ENCODE measurements at places on chromosomes 1 and 21.

DNA sequence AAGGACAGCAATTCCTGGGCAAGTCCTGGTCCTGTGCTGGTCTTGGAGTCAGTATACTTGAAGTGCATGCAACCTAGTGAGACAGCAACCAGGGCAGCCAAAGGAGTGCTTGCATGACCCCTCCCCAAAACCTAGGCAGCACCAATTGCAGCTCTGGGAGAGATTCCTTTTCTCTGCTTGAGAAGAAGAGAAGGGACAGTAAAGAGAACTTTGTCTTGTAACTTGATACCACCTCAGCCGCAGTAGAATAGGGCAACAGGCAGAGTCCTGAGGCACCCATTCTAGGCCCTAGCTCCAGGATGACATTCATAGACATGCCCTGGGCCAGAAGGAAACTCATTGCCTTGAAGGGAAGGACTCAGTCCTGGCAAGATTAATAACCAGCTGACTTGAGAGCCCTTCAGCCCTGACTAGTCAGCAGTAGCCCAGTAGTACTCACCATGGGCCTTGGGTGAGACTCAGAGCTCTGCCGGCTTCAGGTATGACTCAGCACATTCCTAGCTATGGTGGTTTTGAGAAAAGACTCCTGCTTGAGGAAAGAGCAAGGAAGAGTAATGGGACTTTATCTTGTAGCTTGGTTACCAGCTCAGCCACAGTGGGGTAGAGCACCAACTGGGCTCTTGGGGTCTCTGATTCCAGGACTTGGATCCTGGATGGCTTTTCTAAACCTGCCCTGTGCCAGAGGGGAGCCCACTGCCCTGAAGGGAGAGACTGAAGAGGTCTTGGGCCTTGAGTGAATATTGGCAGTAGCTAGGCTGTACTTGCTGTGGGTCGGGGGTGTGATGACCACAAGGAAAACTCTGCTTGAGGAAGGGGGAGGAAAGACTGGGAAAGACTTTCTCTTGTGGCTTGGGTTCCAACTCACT is 51.7 kb upstream of the ACADM start:
- DNase-seq, result no peak

- no peak for DNase-seq
Observed at GRCh38 chr21:42406201-42406621, 2.5 kb downstream of the UBASH3A start.

DNA sequence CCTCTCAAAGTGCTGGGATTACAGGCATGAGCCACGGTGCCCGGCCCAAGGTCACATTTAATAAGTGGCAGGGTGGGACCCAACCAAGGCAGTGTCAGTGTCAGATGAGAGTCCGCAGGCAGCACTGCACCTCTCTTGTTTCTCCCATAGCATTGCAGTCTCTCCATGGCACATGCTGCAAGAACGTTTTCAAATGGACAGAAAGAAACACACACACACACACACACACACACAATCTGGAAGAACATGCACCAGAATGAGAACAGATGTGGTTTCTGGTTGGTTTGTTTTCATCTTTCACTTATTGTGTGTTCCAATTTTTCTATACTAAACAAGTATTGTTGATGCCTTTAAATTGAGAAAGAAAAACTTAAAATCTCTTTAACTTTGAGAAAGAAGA is 126.5 kb downstream of the SYF2 start:
- DNase-seq, result no peak

DNA sequence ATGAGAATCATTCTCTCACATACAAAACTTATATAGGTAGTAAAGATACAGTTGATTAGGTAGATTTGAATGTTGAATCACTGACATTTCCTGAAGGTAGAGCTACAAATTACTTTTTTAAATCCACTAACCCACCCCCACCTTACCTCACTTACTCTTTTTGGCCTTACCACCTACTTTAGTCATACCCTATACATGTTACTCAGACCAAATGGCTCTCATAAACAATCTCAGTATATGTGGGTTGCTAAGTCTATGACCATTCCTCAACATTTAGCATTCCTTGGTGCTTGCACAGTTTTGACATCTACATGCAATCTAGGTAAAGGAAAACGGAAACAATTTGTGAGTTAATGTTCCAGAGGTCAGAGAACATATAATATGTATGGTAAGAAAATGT is 26.3 kb downstream of the SYDE2 start:
- no peak for DNase-seq

DNA sequence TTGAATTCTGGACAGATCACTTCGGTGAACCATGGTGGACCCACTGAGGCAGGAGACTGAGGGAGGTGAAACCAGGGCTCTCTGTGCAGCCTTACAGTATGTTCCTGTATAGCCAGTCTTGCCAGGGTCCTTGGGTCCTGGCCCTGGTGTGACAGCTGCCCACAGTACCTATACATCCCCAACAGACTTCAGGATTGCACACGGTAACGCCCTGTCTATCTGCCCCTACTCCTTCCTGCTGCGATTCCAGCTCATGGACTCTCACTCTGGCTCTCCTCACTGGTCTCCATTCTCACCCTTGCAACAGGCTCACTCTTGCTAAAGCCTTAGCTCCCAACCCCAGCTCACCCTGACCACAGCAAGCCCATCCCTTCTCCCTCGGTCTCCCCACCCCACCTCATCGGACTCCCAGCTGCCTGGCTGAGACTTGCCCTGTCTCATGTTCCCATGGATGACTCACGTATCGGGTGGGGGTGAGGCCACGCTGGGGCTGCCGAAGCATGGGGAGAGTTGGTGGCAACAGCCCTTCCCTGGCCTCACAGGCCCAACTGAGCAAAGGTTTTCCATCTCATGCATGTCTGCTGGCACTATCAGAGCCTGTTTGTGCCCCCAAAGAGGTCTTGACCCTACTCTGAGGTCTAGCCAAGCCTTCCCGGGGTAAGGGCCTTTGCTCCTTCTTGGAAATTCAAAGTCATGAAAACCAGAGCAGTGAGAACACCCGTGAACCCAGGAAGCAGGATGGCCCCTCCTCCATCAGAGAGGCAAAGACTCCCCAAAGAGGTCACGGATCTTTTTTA is 7.1 kb downstream of the PHLDA3 start:
- no peak for DNase-seq

DNA sequence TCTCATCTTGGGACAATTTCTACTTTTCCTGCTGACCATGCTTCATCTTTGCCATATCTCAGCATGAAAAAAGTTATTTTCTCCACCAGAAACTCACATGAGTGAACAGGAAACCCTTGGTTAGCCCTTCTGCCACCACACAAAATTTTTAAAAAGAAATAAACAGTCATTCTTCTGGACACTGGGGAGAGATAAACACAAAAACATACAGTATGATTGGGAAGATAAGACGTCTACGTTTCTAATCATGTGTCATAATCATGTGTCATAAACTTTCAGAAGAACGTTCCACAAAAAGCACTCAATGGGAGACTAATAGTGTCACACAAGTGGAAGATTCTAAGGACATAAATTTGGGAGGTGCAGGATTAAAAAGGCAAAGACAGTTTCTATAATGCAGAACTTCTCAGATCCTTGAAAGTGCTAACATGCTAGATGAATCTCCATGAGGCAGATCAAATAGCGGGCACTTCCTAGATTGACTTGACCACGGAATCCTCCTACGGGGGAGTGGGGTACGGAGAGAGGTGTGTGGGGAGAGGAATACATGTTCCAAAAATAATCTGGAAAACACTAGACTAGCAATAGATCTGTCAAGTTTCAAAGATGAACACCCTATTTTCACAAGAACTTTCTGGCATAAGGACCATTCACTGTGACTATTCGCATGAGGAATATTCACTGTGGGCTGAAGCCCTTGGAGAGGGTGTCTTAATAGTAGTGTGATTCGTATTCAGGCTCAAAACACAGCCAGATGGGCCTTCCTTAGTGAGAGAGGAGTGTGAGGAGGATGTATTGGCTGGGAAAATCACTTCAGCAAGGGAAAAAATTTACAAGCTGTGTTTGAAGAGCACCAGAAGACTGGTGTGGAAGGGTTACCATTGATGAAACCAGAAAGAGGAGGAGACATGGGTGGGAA is 206.7 kb downstream of the SETD4 start:
- DNase-seq, result no peak

- DNase-seq, result no peak
Observed at GRCh38 chr1:94619731-94620130, 78.2 kb upstream of the F3 start.

DNA sequence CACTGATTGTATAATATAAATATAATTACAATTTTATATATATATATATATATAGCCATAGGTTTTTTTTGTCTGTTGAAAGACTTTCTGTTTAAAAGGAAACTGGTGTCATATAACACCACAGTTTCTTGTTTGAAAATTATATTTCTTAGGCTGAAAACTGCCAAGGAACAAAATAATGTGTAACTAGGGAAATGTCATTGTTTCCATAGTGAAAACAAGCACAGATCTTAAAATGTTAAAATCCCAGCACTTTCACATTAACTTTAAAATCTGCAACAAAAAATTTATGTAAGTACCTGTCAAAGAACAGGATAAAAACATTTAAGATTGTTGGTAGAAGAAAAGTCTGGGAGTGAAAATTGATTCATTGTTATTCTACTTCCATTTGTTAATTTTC is 104.2 kb downstream of the ATP6V1G3 start:
- DNase-seq, result no peak

GRCh38 chr1:163203561-163203960 is 845 bp upstream of the RGS5 start:
- DNase-seq, result no peak

DNA sequence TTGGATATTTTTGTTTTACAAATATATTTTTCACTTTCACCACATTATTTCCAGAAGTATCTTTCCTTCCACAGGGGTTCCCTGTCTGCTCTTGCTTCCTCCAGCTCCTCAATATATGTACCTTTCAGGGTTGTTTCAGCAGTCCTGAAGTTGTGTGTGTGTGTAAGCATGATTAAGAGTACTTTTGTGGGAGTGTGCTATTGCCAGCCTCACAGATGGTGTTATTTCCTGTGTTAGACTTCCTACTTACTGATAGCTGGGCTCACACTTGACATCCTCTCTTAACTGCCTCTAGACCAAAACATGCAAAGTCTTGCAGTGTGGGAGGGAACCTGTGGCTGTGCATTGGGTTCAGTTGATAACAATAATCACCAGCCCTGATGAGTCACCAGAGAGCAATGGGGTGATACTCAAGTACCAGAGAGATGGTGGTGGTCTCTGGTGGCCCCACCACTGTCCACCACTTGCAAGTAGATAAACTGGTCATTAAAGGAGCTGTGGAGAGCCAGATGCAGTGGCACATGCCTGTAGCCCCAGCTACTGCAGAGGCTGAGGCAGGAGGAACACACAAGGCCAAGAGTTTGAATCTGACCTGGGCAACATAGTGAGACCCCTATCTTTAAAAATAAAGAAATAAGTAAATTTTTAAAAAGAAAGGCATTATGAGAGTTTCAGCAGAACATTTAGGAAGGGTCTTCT is 126.7 kb downstream of the NR5A2 start:
- DNase-seq, result peak; percentile 93

DNA sequence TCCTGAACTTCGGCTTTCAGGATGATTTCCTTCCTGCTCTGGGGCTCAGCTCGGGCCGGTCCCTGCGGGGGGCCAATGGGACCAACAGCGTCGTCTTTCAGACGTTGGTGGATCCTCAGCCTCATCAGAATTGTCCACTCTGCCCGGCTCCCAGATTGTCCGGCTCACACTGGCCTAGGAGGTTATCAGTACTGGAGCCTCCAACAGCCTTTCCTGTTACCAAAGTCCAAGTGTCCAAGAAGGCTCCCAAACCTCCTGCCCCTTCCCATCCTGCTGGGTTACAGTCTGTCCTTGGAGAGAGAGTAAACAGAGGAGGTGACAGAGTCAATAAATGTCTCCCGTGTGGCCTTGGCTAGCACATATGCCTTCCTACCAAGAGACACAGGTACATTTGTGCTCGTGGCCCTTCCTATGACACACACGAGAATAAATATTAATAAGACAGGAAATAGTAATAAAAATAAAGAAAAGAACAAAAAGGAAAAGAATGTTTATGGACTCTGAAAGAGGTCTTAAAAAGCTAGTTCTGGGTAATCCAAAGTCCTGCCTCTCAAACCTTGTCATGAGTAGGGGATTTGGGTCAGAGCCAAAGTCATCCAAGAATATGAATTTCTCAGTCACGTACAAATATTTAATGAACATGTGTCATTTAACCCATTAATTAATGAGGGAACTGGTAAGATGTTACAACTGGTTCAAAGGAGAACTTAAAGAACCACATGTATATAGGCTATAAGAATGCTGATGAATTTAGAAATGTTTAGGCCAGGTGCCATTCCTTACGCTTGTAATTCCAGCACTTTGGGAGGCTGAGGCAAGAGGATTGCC is 80.8 kb upstream of the SLC2A1 start:
- no peak for DNase-seq

GRCh38 chr1:23732363-23733224 is 10.7 kb upstream of the ELOA start:
- no peak for DNase-seq

- DNase-seq, result no peak
Observed at GRCh38 chr1:230349020-230349393, 77.1 kb downstream of the PGBD5 start.

DNA sequence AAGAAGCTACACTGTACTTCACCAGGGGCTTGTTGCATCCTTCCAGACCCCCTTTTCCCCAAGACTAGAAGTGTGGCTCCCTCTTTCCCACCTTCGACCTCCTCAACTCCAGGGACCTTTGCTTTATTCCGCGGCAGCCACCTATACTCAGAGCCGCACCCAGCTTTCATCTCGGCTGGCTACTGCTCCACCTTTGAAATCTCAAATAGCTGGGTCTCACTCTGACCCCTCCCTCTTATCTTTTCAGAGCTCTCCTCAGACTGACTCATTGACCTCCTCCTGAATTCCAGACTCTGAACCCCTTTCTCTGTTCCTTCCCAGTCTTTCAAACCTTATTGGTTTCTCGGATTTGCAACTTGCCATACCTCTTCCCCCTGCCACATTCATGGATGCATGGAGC is 144.7 kb upstream of the JUN start:
- DNase-seq, result no peak

DNA sequence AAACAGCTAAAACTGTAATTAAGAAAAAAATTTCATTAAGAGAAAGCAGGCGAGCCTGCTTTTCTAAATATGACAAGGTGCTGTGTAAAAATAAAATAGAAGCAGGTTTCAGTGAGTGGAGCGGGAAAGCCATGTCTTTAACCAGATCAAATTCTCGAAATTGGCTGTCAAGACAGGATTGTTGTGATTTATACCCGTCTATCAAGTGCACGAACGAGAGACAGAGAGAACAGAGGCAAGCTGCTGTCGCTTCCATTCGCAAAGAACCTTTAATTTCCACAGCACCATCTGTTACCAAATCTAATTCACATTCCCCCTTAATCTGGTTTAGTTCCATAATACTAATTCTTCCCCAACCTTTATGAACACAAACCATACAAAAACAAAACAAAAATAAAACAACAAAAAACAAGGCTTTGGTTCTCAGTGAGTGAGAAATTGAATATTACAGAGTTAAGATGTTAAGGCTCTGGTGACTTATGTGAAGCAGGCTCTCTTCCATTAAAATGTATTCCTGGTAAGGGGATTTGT is 35.0 kb downstream of the ESRRG start:
- DNase-seq, result no peak

GRCh38 chr1:80994934-80995333 is 805.8 kb upstream of the ADGRL2 start:
- DNase-seq, result no peak

- no peak for DNase-seq
Observed at GRCh38 chr21:34815831-34816705, 147.3 kb downstream of the CLIC6 start.
